IPS-NIHi11 (cell line): ENCODE measurements at places on chromosomes 4 and X.

- no peak for DNase-seq
Measured at GRCh38 chrX:14505648-14506047, 23.7 kb upstream of the GLRA2 start.

DNA sequence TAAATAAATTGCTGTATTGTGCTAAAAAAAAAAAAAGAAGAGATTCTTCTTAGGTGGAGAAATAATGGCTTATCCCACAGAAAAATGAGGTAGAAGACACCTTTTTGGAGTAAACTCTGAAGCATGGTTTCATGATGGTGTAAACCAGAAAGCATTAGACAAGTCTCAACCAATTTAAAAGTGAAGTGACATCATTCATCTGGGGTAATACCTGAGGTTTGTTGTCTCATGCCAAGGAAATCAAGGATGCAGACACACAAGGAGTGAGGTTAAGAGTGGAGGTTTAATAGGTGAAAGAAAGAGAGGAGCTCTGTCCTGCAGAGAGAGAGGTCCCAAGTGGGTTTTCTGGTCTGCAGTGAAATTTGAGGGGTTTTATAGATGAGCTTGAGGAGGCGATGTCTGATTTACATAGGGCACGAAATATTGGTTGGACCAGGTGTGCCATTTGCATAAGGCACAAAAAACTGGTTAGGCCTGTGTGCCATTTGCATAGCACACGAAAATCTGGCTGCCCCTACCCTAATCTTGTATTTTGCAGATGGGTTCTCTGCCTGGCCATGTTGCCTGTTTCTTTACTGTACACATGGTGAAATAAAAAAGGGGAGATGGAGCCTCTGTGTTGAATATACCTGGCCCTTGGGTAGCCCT is 25.0 kb upstream of the CWH43 start:
- no peak for DNase-seq

DNA sequence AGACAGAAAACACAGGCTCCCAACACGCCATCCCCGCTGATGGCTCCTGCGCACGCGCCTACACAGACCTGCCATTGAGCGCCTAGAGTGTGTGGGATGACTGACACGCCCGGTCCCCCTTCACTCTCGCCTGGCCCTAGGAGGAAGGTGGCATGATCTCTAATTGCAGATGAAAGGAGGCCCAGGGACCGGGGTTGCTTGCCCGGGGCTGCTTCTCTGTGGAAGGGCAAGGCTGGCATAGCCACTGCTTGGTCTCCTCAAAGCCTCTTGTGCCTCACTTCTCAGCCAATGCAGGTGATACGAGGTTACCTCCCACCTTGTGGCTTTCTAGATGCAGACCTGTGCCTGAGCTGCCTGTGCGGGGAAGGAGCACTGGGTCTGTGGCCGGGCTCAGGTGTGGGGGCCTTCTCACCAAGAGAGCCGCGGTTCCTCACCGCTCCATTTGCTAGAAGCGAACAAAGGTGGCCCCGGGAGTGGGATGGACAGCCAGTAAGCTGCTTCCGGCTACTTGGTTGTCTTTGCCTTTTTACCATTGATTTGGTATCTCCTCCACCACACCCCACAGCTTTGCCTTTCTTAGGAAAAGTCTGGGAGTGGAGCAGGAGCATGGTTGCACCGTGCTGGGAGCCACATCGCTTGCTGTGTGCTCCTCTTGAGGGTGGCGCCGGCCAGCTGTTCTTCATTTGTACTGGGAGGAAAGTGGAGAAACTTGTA is 47.0 kb downstream of the TBC1D14 start:
- DNase-seq = no peak

GRCh38 chr4:12612876-12613275 is 871.3 kb downstream of the RAB28 start:
- no peak for DNase-seq

GRCh38 chr4:60652933-60653332 is 547.2 kb upstream of the ADGRL3 start:
- no peak for DNase-seq

DNA sequence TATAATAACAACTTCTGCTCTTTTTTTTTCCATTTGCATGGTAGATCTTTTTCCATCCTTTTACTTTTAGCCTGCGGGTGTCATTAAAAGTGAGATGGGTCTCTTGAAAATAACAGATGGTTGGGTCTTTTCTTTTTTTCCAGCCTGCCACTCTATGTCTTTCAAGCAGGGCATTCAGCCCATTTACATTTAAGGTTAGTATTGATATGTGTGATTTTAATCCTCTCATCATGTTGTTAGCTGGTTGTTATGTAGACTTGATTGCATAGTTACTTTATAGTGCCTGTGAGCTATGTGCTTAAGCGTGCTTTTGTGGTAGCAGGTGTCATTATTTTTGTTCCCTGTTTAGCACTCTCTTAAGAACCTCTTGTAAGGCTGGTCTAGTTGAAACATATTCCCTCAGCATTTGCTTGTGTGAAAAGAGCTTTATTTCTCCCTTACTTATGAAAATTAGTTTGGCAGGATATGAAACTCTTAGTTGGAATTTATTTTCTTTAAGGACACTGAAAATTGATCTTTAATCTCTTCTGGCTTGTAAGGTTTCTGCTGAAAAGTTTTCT is 326.1 kb downstream of the SH3BGRL start:
- no peak for DNase-seq

DNA sequence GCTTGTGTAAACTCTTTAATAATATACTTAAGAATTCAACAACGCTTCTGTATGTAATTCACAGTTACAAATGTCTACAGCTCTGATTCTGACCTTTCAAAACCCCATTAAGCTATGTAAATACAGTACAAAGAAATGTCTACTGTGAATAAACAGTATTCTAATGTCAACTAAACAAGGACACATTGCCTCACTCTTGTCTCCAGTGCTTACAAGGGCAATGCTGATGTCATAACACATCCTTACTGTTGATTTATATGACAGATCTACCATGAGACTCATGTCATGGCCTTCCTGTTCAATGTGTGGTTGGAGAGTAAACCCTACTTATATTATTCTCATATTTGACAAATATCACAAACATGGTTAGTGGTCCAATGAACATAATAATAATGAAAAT is 256.1 kb upstream of the ADGRL3 start:
- no peak for DNase-seq

DNA sequence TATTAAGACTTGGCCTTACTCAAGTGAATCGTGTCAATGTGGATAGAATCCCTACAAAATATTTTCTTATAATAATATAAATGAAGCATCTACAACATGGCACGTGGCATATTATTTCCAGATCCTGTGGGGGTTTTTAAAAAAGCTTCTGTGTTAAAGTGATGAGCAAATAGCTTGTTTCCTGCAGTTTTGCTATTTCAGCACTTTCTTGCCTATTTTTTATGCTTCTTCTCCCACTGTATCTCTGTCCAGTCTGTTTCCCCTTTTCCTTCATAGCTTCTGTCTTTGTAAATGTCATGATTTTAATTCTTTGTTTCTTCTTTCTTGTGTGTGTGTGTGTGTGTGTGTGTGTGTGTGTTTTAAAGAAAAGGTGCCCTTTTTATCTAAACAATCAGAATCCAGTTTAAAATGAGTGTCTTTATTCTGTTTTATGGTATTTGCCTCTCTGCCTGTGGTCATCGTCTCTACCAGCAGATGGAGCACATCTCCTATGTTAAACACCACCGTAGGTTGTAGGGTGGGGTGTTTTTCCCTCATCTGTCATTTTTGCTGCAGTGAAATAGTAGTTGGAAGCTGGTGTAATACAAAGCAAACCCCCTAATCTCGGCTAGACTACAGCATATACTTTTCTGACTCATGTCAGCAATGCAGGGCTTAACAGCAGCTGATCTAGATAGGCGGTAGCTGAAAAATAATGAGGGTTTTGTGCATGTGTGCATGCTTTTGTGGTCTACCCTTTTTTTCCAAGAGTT is 33.1 kb downstream of the FTHL17 start:
- DNase-seq = peak; percentile 26

DNA sequence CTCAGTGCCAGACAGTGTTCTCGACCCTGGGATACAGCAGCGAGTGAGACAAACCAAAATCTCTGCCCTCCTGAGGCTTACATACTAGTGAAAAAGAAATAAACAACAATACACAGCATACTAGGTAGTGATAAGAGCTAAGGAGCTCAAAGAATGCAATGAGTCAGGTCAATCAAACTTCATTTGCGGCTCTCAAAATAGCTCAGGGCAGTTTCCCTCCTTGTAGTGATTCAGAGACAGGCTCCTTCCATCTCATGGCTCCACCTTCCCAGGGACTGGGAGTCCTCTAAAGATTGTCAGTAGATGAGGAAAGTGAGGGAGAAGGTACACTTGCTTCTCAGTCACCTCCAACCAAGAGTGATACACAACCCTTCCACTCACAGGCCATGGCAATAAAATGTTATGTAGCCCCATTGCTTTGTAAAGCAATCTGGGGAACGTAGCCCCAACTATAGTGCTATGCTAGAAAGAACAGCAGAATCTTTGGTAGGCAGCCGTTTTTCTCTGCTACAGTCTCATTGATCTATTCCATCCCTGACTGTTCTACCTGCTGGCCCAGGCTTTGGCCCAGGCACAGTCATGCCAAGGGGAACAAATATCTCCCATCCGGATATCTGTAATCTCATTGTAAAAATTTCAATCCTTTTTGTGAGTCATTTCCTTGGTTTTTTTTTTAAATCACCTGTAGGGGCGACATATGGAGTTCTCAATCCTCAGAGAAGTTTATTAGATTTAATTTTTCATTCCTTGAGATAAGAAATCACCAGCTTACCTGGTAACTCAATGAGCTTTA is 183.1 kb upstream of the S100G start:
- no peak for DNase-seq

- no peak for DNase-seq
Measured at GRCh38 chr4:159358226-159358625, 255.3 kb downstream of the RAPGEF2 start.

DNA sequence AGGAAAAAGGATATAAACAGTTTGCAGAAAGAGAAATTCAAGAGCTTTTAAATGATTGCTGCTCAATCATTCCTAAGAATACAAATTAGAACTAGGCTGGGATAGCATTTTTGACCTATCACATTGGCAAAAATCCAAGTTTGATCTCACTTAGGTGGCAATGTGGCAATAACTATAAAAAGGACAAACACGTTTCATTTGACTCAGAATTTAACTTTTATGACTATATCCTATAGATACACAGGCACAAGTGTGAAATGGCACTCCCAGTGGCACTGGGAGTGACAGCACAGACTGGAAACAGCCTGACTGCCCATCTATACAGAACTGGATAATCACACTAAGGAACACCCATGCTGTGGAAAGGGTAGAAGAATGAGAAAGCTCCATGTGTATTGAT is 11.1 kb downstream of the CENPU start:
- DNase-seq = no peak

- DNase-seq = no peak
Measured at GRCh38 chrX:103529550-103529949, 10.3 kb upstream of the RAB40A start.

DNA sequence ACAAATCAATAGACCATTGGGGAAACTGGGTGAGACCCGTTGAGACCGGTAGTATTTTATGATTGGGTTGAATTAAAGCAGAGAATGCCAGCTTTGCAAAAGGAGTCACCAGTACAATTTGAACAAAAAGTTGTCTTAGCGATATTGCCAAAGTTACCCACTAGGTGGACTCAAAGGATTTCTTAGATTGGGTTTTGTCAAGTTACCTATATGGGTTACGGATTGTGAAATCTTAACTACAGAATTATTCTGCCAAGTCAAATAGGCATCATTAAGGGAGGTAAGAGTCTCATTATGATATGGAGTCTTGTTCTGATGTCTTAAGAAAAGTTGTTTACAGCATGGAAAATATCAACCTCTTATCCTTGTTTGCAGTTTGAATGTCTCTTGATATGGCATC is 15.0 kb upstream of the CT47A1 start:
- no peak for DNase-seq

GRCh38 chr4:166363198-166363597 is 490.2 kb downstream of the TLL1 start:
- no peak for DNase-seq

GRCh38 chr4:123869286-123870215 is 473.0 kb downstream of the SPRY1 start:
- DNase-seq = no peak

- peak; percentile 52 for DNase-seq
Measured at GRCh38 chr4:102263024-102263787, 82.1 kb downstream of the SLC39A8 start.

DNA sequence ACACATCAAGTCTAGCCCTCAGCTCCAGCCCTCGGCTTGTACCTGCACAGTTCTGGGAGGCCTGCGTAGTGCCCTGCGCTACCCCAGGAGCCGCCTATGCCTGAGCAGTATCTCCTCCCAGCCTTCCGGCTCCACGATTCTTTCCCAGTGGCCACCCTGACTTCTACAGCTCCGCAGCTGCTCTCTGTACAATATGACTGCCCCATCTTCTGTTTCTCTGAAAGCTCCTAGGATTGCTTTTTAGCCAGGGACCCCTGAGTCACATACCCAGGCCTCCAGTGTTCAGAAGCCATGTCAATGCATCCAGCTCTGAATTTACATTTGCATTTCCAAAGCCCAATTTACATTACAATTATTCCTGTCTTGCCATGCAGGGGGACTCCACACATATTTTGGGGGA is 135.5 kb downstream of the PJA1 start:
- DNase-seq = no peak

DNA sequence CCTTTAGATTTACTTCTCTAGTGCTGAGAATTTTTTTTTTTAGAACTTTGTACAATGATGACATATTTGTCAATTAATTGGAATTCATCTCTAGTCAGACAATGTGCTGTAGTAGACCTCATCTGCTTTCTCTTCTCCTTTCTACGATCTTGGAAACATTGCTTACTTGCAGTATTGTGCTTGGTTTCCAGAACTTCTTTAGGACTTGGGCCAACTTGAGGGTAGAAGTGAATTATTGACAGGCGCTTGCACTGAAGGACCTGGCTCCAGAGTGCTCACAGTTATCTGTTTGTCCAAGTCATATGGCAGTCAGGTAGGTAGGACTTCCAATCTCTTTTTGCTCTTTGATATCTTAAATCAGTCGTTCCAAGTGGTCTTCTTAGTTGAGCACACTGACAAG is 39.6 kb downstream of the FNIP2 start:
- no peak for DNase-seq

- DNase-seq = no peak
Measured at GRCh38 chrX:114071412-114071811, 512.5 kb upstream of the HTR2C start.

GRCh38 chr4:159977907-159978617 is 875.2 kb downstream of the RAPGEF2 start:
- DNase-seq = no peak

DNA sequence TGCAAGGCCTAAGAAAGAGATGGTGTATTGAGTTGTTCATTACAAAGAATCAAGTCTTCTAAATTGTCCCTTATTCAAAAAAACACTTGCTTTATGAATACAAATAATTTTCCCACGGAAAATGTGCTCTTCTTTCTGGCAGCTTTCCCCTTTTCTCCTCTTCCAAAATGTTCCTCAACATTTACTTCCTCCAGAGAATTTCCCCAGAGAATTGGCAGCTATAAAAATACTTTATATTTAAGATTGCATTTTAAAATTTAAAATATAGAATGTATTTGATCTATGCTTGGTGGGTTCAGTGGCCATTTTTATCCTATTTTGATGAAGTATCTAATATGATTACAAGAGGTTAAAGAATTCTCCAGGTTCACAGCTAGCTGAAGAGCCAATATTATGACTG is 521.0 kb downstream of the IQCM start:
- DNase-seq = no peak
